Suppressor macrophage (primary cell): ENCODE measurements at places on chromosomes 3 and 15.
A peak's percentile ranks its signal among the peaks of the same experiment; 100 is the strongest.

DNA sequence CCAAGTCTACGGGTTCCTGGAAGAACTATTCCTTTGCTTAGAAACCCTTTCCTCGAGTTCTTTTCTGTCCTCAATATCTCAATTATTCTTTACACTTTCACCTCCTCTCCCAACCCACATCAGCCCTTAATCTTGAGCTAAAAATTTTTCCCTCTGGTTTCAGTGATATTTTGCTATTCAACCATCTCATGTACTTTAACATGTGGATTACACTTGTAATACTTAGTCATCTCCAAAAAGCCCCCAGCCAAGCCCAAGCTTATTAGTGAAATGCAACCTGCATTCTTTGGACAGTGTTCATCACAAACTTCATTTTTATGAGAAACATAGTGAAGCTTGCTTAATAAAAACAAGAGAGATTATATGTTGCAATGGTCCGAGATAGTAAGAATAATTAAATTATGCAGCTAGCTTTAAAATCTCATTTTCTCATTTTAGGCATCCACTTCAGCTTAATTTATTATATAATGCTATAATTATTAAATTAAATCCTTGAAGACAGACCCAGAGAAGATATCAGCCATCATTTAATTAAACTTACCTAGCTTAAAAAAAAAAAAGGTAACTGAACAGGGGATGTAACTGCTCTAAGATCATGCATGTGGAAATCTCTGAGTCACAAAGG lies 534.5 kb upstream of the TBL1XR1 start:
- DNase-seq, result no peak

DNA sequence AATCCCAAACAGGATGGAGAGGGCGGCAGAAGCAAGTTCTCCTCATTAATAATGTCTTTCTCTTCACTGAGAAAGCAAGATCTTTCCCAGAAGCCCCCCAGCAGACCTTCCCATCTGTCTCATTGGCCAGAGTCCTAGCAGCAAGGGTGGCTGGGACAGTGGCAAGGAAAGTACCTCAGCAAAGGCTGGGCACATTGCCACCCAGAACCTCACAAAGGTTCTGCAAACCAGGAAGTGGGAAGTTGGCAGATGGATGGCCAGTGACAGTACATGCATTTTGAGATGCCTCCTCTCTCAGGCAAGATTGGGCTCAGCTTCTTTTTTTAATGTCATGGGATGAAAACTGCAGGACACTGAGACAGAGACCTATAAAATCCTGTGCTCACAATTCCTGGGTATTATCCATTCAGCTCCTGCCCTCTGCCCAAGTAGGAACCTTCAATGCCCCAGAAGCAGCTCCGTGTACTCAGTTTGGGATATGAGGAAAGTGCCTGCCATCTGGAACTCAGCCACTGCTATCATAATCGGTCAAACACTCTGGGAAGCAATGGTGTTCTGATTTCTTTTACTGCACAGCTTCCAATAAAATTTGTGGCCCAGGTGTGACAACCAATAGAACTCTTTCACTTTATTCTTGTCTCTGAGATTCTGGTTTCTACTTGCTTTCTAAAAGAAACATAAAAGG lies 25.5 kb downstream of the DPH3 start:
- DNase-seq, result peak; percentile 37

- no peak for DNase-seq
Measured at GRCh38 chr3:6396631-6397030, 464.3 kb upstream of the GRM7 start.

DNA sequence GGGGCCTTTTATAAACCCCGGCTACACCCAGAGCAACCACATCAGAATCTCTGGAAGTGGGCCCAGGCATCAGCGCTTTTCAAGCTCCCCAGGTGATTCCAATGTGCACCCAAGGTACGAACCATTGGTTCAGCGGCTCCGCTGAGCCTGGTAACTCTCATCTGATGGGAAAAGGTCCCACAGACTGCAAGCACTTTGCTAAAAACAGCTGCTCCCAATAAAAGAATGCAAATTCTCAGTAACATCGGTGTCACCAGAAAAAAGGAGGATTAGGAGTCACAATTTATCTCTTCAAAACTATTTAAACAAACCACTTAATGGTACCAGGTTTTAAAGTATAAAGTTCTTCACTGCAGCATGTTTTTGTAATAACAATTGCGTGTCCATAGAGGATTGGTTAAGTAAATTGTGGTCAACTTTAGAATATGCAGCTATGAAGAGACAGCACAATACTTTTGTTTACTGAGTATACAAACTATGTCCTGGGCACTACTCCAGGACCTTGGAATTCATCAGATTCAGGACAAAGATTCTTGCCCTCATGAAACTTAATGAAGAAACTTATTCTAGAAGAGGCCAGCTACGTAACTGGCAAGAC lies 660.7 kb upstream of the ADAMTS9 start:
- no peak for DNase-seq

DNA sequence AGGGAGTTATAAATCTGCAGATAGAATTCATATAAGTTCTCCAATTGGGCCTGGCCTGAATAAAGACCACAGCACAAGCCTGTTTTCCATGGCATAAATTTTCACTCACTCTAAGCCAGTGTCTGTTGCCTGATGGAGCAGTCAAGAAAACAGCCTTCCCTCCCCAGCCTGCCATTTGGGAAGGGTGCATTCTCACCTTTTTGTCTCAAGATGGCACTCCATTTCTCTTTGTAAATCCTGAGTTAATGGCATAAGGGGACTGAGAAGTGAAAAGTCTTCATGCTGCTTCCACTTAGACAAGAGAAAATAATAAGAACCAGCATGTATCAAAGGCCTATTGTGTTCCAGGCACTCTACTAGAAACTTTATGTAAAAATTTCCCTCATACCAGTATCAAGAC lies 115.6 kb upstream of the MANF start:
- no peak for DNase-seq

GRCh38 chr15:69468241-69469121 lies 15.9 kb downstream of the RPLP1 start:
- DNase-seq, result peak; percentile 14

- no peak for DNase-seq
Measured at GRCh38 chr3:52402101-52402521, 42.8 kb downstream of the SEMA3G start.

GRCh38 chr3:149442851-149443544 lies 31.5 kb upstream of the TM4SF4 start:
- peak; percentile 49 for DNase-seq

- no peak for DNase-seq
Measured at GRCh38 chr3:131690800-131691199, 188.0 kb upstream of the MRPL3 start.

GRCh38 chr3:32257641-32258438 lies 19.4 kb downstream of the CMTM8 start:
- no peak for DNase-seq

DNA sequence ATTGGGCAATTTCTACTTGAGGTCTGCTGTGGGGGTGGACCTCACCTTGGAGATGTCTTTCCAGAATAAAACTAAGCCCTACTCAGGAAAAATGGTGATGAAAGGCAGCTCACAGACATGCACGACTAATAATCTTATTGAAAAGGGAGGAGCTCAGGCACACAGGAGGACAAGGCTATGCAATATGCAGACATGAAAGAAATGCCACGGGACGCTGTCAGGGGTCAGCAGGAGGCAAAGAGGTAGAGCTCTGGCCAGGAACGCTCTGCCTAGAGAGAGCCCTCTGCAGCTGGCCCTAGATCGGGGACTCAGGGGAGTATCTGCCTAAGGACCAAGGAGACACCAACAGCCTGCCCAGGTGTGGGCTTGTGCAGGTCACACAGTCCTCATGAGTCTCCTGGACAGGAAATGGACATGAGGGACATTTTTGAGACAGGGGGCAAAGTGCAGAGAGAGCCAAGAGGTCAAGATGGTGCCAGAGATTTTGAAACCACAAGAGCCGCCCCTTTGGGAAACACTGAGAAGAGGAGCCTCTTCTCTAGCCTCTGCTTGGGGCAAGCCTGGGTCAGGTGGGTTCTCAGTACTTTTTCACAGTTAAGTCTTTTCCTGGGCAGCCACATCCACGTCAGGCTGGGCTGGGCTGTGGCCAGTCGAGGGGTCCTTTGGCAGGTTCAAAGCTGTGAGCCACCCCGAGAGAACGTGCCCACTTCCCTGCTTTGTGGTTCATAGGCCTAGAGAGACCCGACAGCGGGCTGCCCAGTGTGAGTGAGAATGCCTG lies 23.2 kb downstream of the EAF1 start:
- no peak for DNase-seq

DNA sequence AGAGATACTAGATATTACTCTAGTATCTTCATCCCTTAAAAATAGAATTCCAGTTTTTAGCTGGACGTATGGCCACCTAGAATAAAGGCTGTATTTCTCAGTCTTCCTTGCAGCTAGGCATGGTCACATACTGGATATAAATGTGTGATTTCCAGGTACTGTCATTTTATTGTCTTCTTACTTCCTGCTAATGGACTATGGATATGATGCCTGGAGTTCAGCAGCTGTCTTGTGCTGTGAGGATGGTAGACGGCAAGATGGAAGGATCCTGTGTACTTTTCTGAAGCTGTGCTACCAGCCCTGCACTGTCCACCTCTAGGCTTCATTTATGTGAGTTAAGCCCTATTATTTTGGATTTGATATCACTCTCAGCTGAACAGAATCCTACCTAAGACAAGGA lies 83.4 kb downstream of the EBLN2 start:
- no peak for DNase-seq

- DNase-seq, result peak; percentile 11
Measured at GRCh38 chr3:32815841-32816438, 1.9 kb upstream of the TRIM71 start.

DNA sequence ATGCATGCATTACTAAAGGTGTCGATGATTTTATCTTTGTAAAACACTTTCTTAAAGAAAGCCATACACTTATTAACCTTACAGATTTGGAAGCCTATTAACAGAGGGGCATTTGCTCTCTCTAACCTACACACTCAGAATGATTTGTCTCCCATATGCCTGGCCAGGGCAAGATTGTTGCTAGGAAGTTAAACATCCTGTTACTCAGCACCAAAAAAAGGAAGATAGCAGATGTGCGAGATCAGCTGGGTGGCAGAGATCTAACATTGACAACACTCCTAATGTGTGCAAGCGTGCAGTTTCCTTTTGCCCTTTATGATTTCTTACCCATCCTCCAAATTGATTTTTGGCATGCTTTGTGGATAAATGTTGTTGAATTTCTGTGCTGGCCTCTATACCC lies 73.9 kb upstream of the TMEM108 start:
- no peak for DNase-seq

- DNase-seq, result peak; percentile 89
Measured at GRCh38 chr3:170356596-170357175, 829 bp upstream of the SKIL start.

GRCh38 chr3:162586591-162586990 lies 1090.0 kb downstream of the OTOL1 start:
- DNase-seq, result no peak

- no peak for DNase-seq
Measured at GRCh38 chr3:133973249-133973980, 56.3 kb downstream of the SLCO2A1 start.

DNA sequence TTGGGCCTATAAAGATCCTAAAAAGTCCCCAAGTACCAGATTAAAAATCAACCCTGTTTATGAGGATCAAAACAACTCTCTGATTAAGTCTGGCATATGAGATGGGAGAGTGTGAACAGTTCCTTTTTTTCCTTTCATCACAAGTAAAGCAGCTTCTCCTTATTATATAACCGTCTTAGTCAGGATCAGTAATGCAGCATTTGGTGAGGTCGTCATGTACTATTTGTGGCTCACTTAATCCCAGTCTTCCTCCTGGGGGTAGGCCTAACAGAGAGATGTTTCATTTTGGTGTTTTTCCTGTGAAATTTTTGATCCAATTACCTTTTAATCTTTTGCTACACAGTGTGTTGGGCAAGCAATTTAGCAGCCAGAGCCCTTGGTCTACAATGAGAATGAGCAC lies 333.1 kb upstream of the KCNMB2 start:
- peak; percentile 53 for DNase-seq

DNA sequence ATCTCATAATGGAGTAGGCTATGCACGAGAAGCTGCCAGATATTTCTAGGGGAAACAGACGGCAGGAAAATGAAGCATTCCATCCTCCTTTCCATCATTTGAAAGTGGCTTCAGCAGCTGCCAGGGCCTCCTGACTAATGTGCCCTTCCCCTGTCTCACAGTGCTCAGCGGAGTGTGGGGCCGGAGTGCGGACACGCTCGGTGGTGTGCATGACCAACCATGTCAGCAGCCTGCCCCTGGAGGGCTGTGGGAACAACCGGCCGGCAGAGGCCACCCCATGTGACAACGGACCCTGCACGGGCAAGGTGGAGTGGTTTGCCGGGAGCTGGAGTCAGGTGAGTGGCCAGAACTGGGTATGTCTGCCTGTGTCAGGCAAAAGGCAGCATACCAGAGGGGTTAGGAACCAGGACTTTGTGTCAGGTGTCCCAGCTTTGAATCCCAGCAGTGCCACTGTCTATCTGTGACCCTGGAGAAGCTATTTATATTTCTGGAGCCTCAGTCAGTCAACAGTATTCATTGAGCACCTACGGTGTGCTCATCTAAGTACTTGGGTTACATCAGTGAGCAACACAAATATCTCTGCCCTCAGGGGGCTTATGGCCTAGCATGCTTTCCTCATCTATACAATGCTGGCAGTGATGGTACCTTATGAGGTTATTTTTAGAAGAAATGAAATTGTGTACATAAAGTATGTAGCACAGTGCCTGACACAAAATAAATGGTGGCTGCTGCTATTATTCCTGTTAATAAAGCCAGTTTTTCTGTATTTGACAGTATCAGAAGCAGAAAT lies 52.4 kb upstream of the NR2E3 start:
- no peak for DNase-seq

GRCh38 chr3:71513515-71513914 lies 70.0 kb downstream of the FOXP1 start:
- no peak for DNase-seq

- peak; percentile 78 for DNase-seq
Measured at GRCh38 chr3:105827959-105828358, 40.9 kb downstream of the CBLB start.

- no peak for DNase-seq
Measured at GRCh38 chr3:149592758-149593240, 65.0 kb downstream of the WWTR1 start.

DNA sequence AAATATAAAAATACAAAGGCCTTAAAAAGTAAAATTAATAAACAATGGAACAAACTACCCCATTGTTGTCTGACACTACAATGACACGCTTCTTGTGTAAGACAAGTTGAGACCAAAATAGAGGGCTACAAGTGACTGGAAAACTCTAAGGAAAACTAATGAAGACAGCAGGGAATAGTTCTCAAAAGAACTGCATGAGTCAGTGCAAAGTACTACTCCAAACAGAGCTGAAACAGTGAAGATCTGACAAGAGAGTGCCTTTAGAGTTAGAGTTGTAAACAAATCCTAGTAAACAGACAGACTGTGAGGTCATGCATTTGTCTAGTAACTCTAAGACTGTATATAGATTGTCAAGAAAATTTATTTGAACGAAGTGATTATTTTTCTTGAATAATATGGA lies 233.9 kb downstream of the BBX start:
- DNase-seq, result no peak
